SW480 (cell line): ENCODE measurements at places on chromosomes 4 and X.

DNA sequence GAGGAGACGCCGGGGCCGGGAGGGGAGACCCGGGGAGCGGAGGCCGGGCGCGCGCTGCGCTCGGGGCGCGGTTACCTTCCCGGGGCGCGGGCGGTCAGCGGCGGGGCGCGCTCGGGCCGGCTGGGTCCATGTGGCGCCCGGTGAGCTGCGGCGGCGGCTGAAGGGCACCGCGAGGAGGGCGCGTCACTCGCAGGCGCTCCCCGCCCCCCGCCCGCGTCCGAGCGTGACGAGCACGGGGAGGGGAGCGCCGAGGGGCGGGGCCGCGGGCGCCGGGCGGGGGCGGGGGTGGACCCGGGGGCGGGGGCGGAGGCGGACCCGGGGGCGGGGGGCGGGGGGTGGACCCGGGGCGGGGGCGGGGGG, at the start of gene CPLX1:
TSS of gene CPLX1 (minus strand) at position 159 of the 360 bp plus-strand sequence. CDS start 1,607 bp downstream, outside the sequence.
- DNase-seq: no peak

DNA sequence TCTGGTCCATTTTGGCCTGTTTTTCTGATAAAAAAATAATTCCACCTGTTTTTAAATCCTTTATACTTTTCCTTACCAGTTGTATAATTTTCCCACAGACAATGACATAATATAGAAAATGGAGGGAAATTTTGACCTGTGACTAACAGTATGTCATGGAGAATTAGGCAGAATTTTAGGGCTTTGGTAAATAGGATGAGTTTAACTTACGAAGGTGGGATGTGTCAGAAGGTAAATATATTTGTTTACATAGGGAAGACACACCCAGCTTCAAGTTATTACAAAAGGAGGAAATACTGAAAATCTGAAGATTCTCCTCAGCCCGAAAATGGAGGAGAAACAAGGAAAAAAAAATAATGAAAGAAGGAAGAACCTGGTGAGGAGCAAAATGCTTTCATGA, 64.6 kb upstream of the PPP3CA start:
- no peak for DNase-seq

- no peak for DNase-seq
Measured at GRCh38 chr4:105357258-105357980, 116.4 kb downstream of the PPA2 start.

GRCh38 chrX:125954236-125954635, 211.9 kb downstream of the DCAF12L2 start:
- no peak for DNase-seq

GRCh38 chr4:93865650-93866049, 37.1 kb downstream of the ATOH1 start:
- DNase-seq: no peak

DNA sequence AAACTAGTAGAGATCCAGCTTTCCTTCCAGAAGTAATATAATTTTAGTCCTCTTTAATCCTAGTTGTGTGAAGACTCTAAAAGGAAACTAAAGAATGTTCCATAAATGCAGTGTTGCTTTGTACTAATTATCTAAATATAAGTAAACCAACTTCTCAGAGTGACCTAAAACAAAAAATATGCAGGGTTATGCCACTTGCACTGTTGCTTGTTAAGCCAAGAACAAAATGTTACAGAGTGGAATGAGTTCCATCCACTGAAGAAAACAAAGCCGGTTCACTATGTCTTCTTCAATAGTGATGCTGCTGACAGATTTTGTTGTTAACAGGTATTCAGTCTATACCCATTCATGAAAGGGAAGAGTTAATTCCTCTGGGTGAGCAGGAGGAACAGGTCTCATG, 252.0 kb upstream of the DIAPH2 start:
- DNase-seq: no peak

DNA sequence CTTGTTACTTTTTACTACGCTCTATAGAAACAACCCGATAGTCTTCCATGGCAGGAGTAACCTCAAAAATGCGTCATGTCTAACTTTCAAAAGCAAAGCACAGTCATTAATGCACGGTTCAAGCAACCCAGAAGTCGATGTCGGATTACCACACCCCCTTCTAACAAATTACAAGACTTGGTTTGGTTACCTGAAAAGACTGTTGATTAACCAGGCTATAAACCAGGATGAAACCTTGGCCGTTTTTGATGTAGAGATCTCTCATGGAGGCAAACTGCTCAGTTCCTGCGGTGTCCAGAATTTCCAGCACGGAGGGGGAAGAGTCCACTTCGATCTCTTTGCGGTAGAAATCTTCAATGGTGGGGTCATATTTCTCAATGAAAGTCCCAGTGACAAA, 2.4 kb downstream of the RAP2C start:
- DNase-seq: peak; percentile 20

DNA sequence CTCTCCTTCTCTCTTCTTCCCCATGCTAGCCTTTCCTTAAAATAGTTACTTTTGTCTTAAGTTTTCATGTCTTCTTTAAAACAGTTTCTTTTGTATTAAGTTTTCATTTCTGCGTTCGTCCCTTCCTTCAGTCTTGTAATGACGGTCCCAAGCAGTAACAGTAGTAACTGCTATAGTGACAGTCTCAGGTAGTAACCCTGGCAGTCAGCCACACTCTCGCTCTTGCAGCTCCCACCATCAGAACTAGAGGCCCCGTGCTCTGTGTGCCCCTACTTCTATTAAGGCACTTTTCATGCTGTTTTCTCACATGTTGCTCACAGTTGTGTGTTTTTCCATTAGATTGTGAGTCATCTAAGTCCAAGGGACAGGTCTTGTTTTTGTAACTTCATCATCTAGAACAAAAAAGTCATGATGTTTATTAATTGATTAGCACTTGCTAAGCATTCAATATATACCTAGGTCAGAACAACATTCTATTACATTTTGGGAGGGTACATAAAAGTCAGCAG, 49.3 kb downstream of the C4orf33 start:
- DNase-seq: no peak

- peak; percentile 11 for DNase-seq
Measured at GRCh38 chr4:5636766-5637670, 71.3 kb downstream of the EVC2 start.

DNA sequence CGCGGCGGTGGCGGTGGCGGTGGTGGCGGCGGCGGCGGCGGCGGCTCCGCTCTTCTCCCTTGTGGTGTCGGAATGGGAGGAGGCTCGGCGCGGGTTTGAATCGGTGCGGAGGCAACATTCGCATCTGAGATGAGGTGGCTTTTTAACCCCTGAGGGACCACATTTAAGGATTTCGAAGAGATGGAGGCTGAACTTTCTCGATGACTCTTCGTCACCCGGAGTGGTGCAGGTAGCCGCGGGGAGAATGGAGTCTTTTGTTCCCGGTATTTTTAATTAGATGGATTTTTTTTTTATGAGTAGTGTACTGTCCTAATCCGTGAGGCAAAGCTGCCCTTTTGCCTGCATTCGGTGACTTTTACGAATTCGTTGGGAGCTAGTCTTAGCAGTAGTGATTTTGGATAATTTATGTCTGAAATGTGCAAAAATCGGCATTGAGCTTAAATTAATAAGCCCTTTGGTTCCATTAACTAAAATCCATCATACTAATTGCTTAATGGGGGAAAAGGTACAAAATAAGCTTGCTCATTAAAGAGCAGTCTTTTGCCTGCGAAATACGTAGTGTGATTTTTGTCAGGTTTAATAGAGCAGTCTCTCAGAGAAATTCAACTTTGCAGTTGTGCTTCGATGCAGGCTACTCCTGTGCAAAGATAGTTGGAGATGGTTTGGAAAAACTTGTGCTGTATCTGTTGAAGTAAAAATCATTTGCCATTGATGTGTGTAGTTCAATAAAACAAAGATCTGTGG, 206.2 kb downstream of the TENM3 start:
- DNase-seq: no peak

- peak; percentile 1 for DNase-seq
Measured at GRCh38 chrX:56813318-56813837, 84.3 kb downstream of the NBDY start.

DNA sequence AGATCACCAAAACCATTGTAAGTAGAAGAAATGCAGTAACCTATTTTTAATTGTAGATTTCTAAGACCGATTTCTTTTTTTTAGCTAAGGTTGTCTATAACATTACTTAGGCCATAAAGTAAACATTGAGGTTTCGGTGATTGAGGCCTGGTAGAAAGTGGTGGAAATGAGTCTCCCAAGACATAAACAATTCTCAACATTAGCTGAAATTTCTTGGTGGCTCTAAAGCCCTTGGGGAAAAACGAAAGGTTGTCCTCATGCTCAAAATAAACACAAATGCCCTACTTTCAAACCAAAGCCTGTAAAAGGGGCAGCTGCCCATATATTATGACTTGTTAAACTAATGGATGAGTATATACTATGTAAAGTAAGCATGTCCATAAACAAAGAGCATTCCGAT, 98.8 kb downstream of the SCFD2 start:
- no peak for DNase-seq

DNA sequence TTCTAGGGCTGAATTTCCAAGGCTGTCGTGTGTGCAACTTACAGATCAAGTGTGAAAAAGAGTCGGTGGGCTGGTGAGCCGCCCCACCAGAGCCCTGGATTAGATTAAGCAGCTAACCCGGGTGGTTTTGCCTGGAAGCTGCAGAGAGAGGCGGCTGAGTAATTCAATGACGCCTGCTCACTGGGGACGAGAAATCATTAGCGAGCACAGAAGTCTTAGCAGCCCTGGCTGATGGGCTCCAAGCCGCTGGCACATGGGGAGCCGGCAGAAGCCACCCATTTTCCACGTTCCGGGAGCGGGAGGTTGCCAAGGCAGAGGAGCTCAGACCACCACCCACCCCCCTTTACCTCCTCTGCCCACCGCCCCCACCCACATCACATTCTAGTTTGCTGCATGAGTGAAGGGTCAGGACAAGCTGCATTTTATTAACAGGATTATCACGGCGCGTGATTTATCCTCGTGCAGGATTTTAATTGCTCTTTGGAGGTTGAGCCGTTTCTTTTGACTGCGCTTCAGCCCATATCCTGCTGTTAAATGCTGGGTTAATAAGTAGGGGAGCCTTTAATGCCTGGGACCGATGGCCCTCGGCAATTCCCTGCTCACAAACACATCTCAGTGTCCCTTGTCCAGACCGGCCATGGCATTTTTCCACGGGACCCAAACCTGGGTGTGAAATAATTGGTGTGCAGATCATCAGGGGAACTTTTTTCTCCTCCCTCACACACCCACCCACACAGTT, 19.1 kb downstream of the BCOR start:
- DNase-seq: no peak

DNA sequence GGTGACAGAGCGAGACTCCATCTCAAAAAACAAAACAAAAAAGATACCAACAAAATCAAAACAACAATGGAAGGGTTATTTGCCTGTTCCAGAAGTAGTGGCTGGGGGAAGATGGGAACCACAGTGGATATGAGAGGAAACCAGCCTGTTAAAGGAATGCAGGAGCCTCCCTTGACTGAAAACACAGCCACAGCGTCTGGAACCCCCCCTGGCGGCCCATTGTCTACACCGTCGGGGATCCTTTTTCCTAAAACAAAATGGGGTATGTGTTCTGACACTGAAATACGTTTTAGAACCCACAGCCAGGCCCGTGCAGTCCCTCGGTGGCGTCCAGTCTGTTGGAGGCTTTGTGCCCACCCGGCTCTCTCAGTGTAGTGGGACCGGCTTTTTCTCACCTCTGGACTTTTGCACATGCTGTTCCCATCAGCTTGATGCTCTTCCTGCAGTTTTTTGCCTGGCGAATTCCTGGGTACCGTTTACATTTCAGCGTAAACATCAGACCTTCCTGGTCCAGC, 19.6 kb downstream of the PIGG start:
- DNase-seq: no peak

- peak; percentile 1 for DNase-seq
Measured at GRCh38 chr4:156705311-156705710, 266.3 kb downstream of the PDGFC start.

- DNase-seq: no peak
Measured at GRCh38 chrX:115332832-115333231, 43.3 kb downstream of the LUZP4 start.

GRCh38 chrX:148417934-148418333, 82.5 kb upstream of the AFF2 start:
- DNase-seq: no peak

GRCh38 chr4:123037804-123038203, 115.4 kb upstream of the NUDT6 start:
- no peak for DNase-seq
